Psoas muscle (tissue), 8 donors: ENCODE measurements at places on chromosomes 4 and X. TPM values are rescaled to one million over a fixed set of nuclear protein-coding genes. Genes with fewer than 3 reads are reported as not detected.

Gene ERCC6L
- total RNA-seq: not detected

DNA sequence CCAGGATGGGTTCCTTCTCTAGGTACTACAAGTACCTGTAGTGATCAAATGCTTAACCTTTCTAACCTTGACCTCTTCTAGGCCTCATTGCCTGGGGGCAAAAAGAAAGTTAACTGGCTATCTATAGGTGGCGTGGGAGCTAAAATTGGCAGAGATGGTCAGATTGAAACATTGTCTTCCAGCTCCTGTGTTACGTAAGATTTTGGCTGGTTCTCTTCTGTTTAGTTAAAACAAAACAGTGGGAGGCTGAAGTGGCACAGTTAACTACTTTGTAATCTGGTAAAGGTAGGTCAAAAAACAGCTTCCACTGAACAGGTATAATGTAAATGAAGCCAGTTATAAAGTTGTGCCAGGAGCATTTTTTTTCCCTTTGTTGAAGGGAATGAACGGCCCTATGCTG lies 115.2 kb downstream of the MBNL3 start:
- DNase-seq: no peak

DNA sequence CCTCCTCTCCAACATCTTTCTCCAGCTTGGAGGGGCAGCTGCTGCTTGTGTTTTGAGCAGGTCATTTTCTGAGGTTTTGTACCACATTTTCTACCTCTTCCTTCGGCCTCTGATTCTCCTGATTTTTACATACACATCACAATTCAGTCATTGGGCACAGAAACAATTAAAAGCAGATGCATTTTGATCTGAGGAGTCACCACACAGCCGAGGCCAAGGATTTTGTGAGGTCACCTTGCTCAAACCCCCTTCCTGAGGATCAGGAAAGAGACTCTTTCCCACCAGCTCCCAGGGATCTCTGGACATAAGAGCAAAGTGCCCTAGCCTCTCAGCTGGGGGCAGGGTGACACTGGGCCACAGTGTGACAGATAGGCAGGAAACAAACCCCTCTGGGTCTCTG lies 5.4 kb upstream of the FATE1 start:
- DNase-seq: no peak

GRCh38 chr4:24809815-24810405 lies 14.5 kb downstream of the SOD3 start:
- DNase-seq: no peak

DNA sequence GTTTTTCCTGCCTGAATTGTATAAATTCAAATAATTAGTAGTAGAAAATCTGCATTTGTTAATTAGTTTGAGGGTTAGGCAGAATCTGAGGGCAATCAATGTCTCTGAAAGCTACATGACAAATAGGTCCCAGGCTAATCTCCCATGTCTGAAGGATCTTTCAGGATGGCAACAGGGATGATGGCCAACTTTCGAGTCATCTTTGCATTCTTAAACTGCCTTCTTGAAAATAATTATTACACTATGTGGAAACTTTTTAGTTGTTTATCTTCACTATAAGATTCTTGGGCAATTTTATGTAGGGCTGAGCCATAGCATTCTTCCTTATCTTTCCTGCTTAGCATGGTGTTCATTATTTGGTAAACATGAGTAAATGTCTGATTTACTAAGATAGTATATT lies 490.3 kb upstream of the EPHA5 start:
- no peak for DNase-seq

- DNase-seq: no peak
These were observed 38.5 kb downstream of the TMEM156 start for GRCh38 chr4:38993683-38994082.

GRCh38 chrX:83845397-83845796 lies 15.5 kb upstream of the CYLC1 start:
- no peak for DNase-seq
